ENCODE measurements at places on chromosomes 1 and 21.

DNA sequence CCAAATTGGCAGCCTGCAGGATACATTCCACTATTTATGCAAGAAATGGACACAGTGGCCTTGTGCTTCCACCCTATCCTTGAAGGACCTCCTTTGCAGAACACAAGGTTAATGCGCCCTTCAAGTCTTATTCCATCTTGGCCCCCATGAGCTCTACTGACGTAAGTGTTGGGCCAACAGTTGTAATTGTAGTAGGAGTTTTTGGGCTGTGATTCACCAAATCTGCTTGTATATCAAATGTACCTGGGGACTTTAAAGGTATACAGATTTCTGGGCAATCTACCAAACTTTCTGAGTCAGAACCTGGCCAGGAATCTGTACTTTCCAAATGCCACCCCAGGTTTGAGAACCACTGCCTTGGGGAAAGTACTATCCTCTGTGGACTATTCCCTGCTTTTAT is 100.9 kb upstream of the MARK1 start:
- peaks cover 4% of the 10 kb centered on the region for H3K4me1 ChIP-seq
- no peak for DNase-seq
- no peaks in the 10 kb centered on the region for H3K36me3 ChIP-seq
- H3K4me3 ChIP-seq: no peak overlapping the region

- no peaks in the 10 kb centered on the region for H3K4me1 ChIP-seq
- H3K36me3 ChIP-seq: no peaks in the 10 kb centered on the region
- no peak overlapping the region for H3K27ac ChIP-seq
Observed at GRCh38 chr1:216785737-216786136, 62.5 kb upstream of the ESRRG start.

DNA sequence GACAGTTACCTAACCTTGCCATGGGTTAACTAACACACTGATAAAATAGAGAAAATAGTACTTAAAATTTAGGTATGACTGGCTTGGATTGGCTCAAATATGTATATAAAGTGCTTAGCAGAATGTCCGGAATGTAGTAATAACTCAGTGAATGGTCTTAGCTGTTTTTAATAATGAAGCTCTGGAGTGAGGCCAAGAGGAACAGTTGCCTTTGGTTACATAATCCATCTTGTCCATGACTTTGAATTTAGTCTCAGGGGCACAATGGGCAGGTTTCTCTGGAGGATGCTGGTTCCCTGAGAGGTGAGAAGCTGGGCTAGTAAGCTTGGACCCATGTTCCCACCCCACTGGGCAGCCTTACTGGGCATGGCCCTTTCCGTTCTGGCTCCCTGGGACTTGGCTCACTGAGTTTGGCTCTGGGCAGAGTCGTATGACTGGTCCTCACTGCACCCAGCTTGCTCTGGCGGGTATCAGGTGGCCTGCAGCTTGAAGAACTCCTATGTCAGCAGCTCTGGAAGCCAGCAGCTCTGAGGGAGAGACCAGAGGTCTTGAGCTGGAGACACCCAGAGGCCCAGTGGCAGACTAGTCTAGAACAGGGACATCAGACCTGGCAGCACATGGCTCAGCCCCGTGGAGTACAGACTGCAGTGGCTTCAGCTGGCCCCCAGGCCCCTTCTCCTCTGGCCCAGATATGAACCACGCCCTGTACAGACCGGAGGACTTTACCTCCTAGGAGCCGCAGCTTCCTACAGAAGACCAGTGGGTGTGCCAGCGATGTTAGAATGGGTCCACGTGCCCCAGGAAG is 40.4 kb downstream of the TENT5C start:
- no peaks in the 10 kb centered on the region for H3K4me1 ChIP-seq
- DNase-seq: no peak
- no peaks in the 10 kb centered on the region for H3K27me3 ChIP-seq
- H3K36me3 ChIP-seq: no peaks in the 10 kb centered on the region
- no peak overlapping the region for H3K27ac ChIP-seq
- no peak overlapping the region for H3K4me3 ChIP-seq

DNA sequence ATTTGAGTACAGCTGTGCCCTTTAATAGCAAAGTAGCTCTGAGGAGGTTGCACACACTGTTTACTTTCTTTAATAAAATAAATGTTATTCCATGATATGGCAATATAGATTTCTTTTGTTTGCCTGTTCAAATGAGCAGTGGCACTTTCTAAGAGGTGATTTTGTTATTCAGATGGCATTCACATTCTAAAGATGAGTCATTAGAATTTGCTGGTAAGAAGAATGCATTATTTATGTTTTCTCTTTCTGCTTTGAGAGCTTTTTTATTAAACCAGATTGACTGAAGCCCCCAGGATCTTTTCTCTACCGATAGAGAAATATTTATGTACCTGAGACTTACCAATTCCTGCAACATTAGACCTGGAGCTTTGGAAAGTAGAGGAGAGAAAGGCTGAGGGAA is 11.2 kb upstream of the LEPR start:
- H3K36me3 ChIP-seq: peaks cover 64% of the 10 kb centered on the region
- H3K27me3 ChIP-seq: no peaks in the 10 kb centered on the region
- no peak overlapping the region for H3K27ac ChIP-seq
- H3K4me1 ChIP-seq: no peaks in the 10 kb centered on the region
- DNase-seq: no peak
- no peak overlapping the region for H3K4me3 ChIP-seq

DNA sequence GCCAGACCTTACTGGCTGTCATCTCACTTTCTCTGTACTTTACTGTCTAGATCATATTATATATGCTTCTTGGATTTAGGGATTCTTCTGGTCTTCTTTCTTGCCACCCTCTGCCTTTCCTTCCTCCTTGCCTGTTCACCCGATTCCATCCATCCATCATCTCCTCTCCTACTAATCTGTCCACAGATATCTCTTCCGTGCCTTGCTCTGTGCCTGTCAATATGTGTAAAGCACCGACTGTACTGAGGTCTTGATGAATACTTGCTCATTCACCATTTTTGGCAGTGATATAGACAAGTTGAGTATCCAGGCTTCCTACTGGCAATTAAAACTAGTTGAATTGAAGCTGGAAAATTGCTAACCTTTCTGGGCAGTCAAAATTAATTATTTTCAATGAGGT is 8.1 kb downstream of the FMN2 start:
- peaks cover 39% of the 10 kb centered on the region for H3K36me3 ChIP-seq
- H3K4me3 ChIP-seq: peak overlapping the region; percentile 59
- H3K27me3 ChIP-seq: no peaks in the 10 kb centered on the region
- peaks cover 11% of the 10 kb centered on the region for H3K4me1 ChIP-seq
- no peak for DNase-seq
- H3K27ac ChIP-seq: no peak overlapping the region

DNA sequence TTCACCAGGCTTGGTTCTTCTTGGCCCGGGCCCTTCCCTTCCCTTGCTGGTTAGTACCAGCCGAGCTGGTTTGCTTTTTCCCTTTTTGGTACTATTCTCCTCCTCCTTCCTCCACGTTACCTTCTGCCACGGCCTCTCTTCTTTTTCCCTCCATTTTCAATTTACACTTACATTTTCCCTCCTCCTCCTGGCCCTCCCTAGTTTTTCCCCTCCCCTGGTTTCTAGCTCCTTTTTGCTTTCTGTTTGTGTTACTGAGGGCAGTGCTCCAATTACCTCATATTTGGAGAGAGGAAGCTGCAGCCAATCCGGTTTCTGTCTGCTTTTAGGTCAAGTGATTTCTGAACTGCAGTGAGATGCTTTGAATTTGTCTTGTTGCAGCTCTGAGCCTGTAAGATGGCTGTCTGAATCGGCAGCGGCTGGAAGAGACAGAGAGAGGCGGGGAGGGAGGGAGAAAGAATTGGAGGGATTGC is 63.7 kb downstream of the MACF1 start:
- peaks cover 23% of the 10 kb centered on the region for H3K4me1 ChIP-seq

- H3K4me3 ChIP-seq: no peak overlapping the region
- H3K36me3 ChIP-seq: no peaks in the 10 kb centered on the region
- H3K27ac ChIP-seq: no peak overlapping the region
- DNase-seq: peak; percentile 38
- no peaks in the 10 kb centered on the region for H3K27me3 ChIP-seq
Observed at GRCh38 chr1:235011064-235011598, 117.5 kb downstream of the TOMM20 start.

- H3K4me3 ChIP-seq: peak overlapping the region; percentile 79
- H3K27me3 ChIP-seq: peaks cover 98% of the 10 kb centered on the region
- H3K36me3 ChIP-seq: no peaks in the 10 kb centered on the region
Observed at GRCh38 chr1:50978144-50978851, 8.3 kb downstream of the CDKN2C start.

- peak overlapping the region; percentile 78 for H3K4me3 ChIP-seq
- no peaks in the 10 kb centered on the region for H3K36me3 ChIP-seq
- no peak for DNase-seq
- peaks cover 2% of the 10 kb centered on the region for H3K4me1 ChIP-seq
- no peak overlapping the region for H3K27ac ChIP-seq
- peaks cover 71% of the 10 kb centered on the region for H3K27me3 ChIP-seq
Observed at GRCh38 chr1:61083807-61084440, 1.6 kb downstream of the NFIA start.

- no peak overlapping the region for H3K4me3 ChIP-seq
- H3K27me3 ChIP-seq: no peaks in the 10 kb centered on the region
- H3K36me3 ChIP-seq: no peaks in the 10 kb centered on the region
Observed at GRCh38 chr1:189962181-189962580, 515.5 kb downstream of the BRINP3 start.

Measured in endodermal cell (in vitro differentiated cells).